ENCODE measurements at places on chromosomes 2 and 18.
A peak's percentile ranks its signal among the peaks of the same experiment; 100 is the strongest.

- no peak for DNase-seq
These were observed 28.8 kb upstream of the FBXO11 start for GRCh38 chr2:47935071-47935470.

DNA sequence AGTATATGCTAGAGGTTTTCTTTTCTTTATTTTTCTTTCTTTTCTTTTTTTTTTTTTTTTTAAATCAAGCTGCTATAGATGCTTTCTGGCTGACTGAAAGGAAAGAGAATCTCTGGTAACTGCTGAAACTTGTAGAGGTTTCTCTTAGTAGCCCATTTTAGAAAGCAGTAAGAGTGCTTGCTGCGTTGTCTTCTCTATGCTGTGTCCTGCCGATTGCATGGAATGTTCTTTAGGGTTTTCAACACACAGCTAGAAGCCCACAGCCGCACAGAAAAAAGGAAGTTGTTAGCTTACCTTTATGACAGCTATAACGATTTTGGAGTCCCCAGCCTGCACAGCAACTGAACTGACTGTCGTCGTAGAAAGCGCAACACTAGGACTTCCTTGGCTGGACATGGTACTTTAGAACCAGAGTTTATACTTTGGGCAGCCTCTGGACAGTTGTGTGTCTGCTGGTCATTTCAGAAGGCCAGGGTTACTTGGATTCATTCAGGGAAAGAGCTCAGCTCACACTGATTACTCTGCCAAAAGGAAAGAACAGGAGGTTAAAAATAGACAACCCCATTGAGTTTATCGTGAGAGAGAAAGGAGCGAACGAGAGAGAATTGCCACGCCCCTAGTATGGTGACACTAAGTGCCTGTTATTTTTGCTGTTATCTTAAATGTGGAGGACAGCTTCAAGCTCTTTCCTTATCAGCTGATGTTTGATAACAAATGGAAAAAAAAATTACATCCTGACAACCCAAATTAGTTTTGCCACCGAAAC lies at the start of gene CCDC141:
Gene CCDC141 (minus strand): TSS at position 592 of the 766 bp plus-strand sequence. CDS start 196 bp downstream, at position 396.
- DNase-seq, result peak; percentile 23

GRCh38 chr18:46184727-46185126 lies 80.5 kb downstream of the HAUS1 start:
- DNase-seq, result no peak

DNA sequence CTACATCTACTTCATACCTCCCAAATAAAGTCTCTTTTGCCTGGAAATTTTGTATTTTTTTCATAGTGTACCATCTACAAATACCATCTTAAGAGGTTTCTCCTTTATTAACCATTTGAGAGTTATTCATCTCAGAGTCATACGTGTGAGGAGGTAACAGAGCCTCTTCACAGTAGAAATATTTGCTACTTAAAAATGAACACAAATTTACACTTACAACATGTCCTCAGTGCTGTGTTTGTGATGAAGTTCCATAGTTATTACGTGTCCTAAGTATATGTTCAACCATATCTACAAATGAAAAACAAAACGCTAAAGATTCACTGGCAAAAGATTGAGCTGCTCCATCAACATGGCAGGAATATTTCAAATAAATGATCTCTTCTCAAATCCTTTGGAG lies 48.5 kb upstream of the HNRNPA3 start:
- no peak for DNase-seq

DNA sequence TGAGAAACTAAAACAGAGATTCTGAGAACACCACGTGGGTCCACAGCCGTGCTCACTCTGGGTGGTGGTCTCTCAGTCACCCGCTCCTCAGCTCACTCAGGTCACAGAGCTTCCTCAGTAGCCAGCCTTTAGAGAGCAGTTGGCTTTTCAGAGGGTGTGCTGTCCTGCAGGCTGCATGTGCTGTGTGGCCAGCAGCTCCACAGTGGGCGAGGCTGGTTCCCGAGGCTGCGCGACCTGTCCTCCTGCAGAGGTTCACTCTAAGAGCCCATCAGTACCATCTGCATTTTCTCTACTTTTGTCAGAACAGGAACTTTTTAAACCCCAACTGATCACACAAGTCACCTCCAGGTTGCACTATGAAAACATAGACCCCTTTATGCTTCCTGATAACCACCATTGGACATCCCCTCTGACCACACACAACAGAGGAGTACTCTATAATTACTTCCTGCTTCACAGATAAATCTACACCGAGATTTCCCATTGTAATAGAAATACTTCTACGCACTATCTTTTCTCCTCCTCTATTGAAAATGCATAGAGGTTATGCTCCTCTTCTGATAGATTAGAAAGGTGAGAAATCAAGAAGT lies 93.1 kb downstream of the GYPC start:
- no peak for DNase-seq

GRCh38 chr2:64646007-64646880 lies 7.5 kb downstream of the SERTAD2 start:
- DNase-seq, result peak; percentile 70

DNA sequence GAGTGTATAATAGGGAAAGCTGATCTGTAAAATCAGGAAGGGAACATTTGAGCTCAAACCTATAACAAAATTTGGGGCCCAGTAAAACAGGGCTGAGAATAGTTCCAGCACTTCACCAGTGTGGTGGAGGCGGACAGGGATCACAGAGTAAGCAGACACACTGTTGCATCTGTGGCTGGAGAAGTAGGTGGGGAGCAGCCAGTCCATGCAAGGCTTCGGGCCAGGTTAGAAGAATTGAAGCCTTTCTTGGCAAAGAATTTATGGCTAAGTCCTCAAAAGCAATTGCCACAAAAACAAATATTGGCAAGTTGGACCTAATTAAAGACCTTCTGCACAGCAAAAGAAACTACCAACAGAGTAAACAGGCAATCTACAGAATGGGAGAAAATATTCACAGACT lies 93.8 kb upstream of the ZBTB14 start:
- DNase-seq, result no peak

Data from SK-N-SH (cell line).